ENCODE measurements at places on chromosomes 3 and 15. TPM values are rescaled to one million over a fixed set of nuclear protein-coding genes. Genes with fewer than 3 reads are reported as not detected.
A peak's percentile ranks its signal among the peaks of the same experiment; 100 is the strongest.

DNA sequence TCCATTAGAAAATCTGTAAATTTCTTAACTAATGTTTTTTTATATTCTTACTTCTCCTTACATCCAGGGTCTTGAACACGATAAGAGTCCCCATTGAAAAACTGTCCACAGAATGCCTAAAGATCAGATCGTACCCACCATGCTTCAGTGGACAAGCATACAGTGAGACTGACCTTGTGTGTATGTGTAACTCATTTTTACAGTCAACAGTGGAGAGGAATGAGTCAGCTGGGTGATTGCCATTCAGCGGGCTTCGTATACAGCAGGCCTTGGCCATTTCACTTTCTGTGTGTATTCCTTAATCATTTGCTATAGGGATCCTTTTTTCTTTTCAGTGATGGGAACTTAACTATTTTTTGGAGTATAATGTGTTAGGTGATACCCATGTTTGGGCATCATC is 10.6 kb downstream of the PARP14 start:
- ATAC-seq, result peak; percentile 34

DNA sequence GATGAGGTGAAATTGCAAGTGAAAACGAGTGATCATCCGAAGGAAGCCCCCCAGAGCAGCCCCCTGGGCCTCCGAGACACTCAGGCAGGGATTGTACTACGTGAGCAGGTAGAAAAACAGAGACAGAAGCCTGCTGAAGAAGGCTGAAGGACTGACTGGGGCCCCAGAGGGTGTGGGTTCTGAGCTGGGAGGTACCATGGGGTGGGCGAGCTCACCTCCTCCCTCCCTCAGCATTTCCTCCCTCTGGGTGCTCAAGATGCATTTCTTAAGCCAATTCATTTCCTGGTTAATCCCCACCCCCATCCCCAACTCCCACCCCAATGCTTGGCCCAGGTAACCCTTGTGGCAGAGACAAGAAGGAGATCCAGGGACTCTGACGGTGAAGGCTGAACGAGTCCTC is 108.7 kb downstream of the BDH1 start:
- no peak for ATAC-seq

- peak; percentile 46 for ATAC-seq
Observed at GRCh38 chr3:111668888-111669488, 73.8 kb upstream of the ZBED2 start.

DNA sequence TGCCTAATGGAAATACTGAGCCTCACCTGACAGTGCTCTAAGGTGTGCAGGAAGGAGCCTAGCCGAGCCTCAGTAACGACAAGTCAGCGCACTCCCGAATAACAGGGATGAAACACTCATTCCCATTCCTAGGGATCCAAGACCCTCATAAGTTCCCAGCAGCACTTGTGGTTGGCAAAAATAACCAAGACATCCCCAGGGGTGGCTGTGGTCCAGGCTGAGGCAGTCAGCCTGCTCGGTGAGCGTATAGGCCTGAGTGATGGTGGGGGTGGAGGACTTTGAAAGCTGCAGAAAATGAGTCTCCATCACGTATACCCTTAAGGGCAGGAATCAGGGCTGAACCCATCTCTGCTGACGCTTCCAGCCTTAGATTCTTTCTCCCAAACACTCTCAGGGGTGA is 120.1 kb downstream of the SMAD6 start:
- no peak for ATAC-seq

The C2CD4A gene
- total RNA-seq, result 1.3 TPM

All from activated T-helper 17 cell treated with anti-CD3 and anti-CD28 coated beads, Interleukin-2, amount 50 U/mL, for 72 hours (primary cell).